ENCODE measurements at places on chromosomes 5 and 9.

- no peak for DNase-seq
These were observed 18.8 kb downstream of the HBEGF start for GRCh38 chr5:140327589-140327988.

DNA sequence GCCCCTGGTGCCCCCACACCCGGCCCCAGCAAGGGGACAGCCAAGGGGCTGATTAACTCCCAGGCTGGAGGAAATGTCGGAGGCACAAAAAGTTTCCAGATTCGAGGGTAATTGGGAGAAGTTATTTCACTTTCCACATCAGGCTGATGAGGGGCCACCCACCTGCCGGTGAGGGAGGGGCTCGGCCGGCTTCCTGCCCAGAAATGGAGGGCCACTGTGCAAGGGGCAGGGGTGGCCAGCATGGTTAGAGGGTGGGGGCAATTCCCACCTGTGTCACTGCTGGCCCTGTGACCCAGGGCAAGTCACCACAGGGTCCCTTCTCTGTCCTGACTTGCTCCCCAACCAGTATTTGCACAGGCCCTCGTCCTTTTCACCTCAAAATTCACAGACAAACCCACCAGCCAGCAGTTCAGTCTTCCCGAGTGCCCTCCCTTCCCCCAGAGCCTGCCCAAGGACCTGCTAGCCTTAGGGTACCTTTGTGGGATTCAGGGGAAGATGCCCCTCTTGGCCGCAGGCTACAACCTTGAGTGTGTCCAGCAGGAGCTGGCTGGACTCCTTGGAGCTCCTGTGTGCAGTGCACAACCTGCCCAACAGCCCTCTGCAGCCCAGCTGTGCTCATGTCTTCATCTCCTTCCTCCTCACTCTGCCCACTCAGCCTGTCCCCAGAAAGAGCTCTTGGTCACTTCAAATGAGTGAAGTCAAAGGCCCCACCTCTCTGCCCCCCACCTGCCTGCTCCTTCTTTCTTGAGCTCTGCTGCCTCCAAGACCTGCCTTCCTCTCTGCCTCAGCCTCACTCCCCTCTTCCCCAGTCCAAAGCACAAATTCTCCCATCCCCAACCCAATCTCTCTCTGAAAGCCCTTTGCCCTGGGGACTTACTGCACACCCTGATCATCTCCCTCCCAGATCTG, 130.5 kb downstream of the BARX1 start:
- DNase-seq = no peak

DNA sequence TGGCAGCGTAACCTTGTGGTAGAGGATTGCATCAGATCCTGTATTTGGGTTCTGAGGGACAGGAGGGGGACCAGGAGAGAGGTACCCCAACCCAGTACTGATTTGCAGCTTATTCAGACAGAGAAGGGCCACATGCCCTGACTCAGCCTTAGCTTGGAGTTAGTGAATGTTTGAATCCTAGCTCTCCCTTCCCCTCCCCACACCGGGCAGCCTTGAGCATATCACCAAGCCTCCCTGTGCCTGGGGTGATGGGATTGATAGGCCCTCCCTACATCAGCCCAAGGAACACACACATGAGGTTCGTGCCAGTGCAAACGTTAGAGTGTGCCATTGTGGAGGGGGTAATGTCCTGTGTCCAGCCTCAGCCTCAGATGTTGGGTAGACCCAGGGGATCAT, 71.9 kb downstream of the AMBP start:
- no peak for DNase-seq

GRCh38 chr9:20940447-20941173, 90.8 kb downstream of the HACD4 start:
- no peak for DNase-seq

- DNase-seq = no peak
These were observed 71.3 kb upstream of the FCN2 start for GRCh38 chr9:134809292-134809691.

- DNase-seq = no peak
These were observed 105.6 kb downstream of the KCTD16 start for GRCh38 chr5:144276034-144276822.

DNA sequence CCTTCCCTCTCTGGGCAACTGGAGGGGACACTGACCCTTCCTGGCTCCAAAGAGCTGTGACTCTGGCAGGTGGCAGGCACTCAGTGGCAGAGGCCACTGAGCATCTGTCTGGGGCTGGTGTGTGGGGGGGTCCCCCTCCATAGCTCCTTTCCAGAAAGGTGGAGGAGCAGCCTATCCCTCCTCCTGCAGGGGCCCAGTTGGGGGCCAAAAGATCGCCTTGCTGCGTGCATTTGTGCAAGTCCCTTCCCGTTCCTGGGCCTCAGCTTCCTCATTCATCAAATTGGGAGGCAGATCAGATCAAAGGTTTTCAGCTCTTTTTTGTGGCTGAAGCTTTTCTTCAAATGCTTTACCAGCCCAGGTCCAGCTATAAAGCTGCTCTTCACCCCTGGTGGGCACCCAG, 77.7 kb downstream of the NTNG2 start:
- no peak for DNase-seq

GRCh38 chr9:112586599-112587155, 100.0 kb downstream of the KIAA1958 start:
- no peak for DNase-seq

- no peak for DNase-seq
These were observed 91.4 kb downstream of the LIFR start for GRCh38 chr5:38465061-38465460.

- no peak for DNase-seq
These were observed 114.0 kb downstream of the KCNIP1 start for GRCh38 chr5:170617533-170618490.

DNA sequence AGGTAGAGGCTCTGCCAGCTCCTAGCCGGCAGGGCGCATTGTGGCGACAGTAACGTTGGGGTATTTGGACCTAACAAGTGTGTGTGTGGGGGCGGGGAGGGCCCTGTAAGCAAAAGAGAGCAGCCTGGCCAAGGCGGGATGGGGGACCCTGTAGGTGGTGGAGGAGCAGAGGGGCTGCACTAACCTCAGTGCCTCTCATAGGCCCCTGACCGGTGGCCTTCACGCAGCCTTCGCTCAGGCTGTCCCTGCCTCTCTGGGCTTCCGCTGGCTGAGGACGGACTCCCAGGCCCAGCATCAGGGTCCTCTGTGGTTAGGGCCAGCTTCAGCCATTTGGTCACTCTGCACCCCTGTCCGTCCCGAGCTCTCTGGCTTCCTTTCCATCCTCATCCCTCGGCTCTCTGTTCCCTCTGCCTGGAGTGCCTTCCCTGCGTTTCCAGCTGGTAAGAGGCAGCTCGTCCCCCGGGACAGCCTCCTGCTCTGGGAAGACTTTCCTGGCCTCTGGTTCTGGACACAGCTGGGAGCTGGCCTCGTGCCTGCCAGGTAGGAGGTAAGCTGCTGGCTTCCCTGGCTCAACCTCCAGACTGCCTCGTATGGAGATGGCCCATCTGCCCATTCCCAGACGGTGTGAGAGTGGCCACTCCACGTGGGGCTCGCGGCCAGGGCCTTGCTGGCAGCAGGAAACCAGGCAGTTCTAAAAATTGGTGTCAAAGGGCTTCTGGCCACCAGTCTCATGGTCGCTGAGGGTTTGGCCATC, 39.3 kb upstream of the PHYKPL start:
- DNase-seq = no peak

DNA sequence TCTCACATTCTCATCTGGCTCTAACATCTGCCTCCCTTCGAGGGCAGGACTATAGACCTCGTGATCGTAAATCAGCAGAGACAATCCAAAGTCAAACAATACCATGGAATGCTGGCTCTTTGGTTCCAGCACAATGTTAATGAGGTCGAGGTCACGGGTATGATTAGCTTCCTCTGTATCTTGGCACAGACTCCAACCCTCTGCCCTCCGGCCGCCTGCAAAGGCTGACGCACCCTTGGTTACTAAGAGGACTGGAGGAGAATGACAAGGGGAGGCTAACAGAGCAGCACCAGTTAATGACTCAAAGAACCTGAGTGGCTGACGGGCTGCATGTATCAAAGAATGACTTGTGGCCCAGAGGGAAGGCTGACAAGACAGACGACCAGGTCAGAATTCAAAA, 10.1 kb downstream of the LHFPL2 start:
- no peak for DNase-seq

GRCh38 chr5:115480271-115480670, 64.3 kb downstream of the FEM1C start:
- DNase-seq = no peak

- DNase-seq = no peak
These were observed 14.6 kb downstream of the TEX53 start for GRCh38 chr9:114643001-114643400.

DNA sequence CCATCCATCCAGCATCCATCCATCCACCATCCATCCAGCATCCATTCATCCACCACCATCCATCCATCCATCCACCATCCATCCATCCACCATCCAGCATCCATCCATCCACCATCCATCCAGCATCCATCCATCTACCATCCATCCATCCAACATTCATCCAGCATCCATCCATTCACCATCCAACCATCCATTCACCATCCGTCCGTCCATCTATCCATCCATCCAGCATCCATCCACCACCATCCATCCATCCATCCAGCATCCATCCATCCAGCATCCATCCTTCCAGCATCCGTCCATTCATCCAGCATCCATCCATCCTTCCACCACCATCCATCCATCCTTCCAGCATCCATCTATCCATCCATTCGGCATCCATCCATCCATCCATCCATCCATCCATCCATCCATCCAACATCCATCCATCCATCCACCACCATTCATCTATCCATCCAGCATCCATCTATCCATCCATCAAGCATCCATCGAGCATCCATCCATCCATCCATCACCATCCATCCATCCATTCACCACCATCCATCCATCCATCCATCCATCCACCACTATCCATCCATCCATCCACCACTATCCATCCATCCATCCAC, 32.4 kb upstream of the WDR5 start:
- DNase-seq = no peak

DNA sequence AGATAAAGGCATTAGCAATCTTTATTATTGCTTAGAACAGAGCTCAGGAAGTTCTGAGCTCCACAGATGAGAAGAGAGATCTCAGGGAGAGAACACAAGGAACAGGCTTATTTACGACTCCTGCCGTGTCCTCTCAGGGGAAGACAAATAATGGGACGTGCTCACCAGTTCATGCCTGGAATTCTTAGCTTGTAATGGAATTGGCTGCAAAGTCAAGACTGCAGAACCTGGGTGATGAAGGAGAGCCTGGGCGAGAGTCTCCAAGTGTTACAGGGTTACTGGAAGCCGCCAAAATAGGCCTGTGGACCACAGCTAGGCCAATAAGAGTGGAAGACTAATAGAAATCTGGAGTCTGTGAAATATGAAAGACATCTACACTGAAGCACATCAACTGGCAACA, 174.5 kb upstream of the ADAMTSL1 start:
- DNase-seq = no peak

DNA sequence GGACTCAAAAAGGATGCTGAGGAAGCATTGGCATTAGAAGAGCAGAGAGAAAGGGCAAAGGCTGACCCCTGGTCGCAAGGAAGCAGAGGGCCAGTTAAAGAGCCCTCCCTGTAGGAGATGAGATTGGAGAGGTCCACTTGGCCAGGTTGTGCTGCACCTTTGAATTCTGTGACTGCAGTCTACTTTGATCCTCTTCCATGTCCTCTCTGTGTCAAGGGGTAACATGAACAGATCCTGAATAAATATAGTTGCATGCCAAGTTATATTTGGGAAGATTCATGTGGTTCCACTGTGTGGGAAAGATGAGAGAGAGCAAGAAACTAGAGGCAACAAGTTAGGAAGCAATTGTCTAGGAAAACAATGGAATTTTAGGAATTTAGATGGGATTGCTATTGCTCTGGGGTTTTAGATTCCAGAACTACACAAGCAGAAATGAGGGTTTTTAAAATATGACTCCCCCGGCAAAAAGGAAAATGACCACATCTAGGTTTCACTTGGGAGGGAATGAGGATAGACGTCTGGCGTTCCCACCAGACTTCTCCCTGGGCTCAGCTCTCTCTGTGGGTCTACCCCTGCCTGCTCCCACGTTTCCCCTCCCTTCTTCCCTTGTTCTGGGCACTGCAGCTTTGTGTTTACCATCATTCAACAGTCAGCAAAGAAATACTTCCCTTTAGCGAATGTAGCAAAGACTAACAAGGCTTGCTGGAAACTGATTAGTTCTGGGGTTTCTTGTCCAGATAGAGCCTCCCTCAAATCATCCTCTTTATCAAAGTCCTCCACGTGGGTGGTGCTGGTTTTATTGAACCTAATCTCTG, 63.6 kb downstream of the SNX18 start:
- no peak for DNase-seq

- no peak for DNase-seq
These were observed 154.4 kb downstream of the NPR3 start for GRCh38 chr5:32865475-32865874.

GRCh38 chr9:126216826-126217225, 109.8 kb upstream of the MVB12B start:
- no peak for DNase-seq

- no peak for DNase-seq
These were observed 54.0 kb downstream of the ALG2 start for GRCh38 chr9:99167694-99168093.

- DNase-seq = no peak
These were observed 150.4 kb downstream of the C5orf15 start for GRCh38 chr5:133818031-133818431.

- DNase-seq = no peak
These were observed 594.9 kb downstream of the CCDC171 start for GRCh38 chr9:16147726-16148125.

DNA sequence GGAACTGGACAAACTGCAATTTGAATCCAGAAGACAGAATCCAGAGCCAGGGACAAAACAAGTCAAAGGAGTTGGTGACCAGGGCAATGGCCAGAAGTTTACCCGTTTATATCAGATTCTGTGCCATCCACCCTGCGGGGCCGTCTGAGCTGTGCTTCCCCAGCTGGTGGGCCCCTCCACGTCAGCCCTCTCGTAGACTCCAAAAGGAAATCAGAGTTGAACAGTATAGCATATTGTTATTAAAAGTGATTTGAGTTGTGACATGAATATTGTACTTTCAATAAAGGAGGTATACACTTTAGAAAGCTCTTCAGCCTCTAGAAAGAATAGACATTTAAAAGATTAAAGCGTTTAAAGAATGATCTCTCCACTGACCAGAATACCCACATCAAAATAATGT, 102.4 kb downstream of the NFIB start:
- no peak for DNase-seq

DNA sequence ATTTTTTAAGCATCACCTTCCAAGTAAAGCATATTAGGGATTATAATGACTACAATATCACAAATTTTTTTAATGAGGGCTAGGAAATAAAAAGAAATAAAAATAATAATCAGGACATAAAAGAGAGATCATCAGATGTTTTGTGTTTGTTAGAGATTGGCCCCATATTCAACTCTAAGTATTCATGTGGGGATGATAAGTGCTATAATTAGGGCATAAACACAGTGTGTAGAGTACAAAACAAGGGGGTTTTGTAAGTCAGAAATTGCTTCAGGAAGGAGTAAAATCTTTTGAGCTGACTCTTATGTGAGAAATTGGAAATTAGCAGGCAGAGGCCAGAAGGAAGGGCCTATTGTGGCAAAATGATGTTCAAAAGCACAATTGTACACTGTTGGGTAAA, 127.3 kb downstream of the STARD4 start:
- no peak for DNase-seq

GRCh38 chr9:21455320-21455719, 15.1 kb downstream of the IFNA1 start:
- DNase-seq = no peak

- no peak for DNase-seq
These were observed 298.0 kb upstream of the PAPPA start for GRCh38 chr9:115855458-115856133.

- no peak for DNase-seq
These were observed 157.1 kb upstream of the COL5A1 start for GRCh38 chr9:134484479-134484878.

GRCh38 chr5:5645198-5645597, 222.7 kb downstream of the ICE1 start:
- no peak for DNase-seq

- no peak for DNase-seq
These were observed 7.2 kb downstream of the CHMP5 start for GRCh38 chr9:33272061-33272460.
